ENCODE measurements at places on chromosomes 16 and 17.
A peak's percentile ranks its signal among the peaks of the same experiment; 100 is the strongest.

DNA sequence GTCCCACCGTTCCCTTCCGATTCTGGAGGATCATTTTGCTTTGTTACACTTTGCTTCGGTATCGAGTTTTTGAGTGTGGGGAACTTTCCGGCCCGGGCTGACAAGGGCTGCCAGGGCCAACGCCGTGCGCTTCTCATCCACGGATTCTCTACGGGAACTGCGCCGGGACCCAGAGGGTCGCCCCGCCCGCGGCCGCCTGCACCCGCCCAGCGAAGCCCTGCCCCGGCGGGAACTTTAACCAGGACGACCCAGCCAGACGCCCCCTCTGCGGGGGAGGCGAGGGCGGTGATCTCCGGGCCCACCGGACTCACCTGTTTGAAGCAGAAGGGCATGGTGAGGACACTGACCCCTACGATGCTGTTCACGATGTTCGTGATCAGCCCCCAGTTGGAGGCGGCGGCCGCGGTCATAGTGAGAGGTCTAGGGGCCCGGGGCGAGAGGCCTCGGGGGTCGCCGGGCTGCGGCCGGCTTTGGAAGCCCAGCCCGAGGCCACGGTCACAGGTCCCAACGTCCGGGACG, 536 bp downstream of the SLC38A10 start:
- DNase-seq = no peak

DNA sequence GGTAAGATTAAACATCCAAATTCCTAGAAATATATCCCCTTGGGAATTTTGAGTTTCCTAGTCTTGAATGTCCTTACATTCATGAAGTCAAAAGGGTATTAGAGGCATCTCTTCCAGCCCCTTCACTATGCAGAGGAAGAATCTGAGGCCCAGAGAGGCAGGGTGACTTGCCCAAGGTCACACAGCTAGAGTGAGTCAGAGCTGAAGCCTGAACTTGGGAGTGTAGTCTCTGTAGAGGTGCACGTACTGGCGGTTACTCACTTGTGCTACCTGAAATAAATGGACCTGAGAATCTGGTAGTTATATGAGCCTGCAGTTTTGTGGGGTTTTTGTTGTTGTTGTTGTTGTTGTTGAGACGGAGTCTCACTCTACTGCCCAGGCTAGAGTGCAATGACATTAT, 164.0 kb downstream of the XYLT1 start:
- peak; percentile 10 for DNase-seq

- DNase-seq = no peak
These were observed 32.5 kb downstream of the PPM1E start for GRCh38 chr17:58788199-58788598.

DNA sequence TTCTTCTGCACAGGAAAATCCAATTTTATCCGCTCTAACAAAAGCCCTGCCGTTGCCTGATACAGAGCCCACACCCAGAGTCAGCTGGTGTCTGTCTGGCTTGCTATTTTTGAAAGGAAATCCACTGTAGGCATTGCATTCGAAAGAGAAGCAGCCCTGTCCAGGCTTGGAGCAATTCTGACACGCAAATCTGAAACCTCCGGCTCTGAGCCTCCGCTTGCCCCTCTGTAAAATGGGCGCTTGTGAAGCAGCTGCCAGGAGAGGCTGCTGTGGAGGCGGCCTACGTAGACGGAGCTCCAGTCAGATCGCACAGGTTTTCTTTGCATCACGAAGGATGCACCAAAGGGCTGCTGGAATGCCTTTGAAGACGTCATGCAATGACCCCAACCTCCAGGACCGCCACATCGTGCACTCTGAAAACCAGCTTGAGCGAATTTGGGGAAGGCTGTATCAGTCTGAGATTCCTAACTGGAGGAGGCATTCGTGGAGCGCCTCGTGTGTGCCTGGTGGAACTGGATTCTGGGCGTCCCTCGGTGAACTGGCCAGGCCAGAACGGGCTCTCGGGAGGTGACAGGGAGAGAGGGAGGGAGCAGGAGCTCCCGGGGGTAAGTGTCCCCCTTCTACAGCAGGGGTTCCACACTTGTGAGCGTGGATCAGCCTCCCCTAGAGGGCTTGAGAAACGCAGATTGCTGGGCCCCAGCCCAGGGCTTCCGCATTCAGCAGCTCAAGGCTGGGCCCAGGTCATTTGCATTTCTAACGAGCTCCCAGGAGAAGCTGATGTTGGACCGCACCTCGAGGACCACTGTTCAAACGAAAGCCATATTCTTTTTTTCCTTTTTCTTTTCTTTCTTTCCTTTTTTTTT, 215.5 kb downstream of the MRTFB start:
- peak; percentile 46 for DNase-seq

DNA sequence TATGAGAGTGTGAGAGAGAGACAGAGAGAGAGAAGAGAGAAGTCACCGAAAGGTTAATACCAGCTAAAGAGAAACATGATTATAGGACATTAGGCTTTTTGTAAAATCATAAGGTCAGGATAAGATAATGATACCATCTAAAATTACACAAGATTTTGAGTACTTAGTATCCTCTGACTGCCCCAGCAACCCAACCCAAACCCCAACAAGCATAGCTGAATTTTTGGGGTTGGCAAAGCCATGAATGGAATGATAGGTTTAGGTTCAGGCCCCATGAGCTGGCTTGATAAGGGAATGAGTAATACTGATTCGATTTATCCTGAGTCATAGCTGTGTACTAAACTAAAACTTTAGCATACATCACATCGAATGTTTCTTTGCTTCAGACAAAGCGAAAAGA, 259.5 kb downstream of the IRX3 start:
- DNase-seq = no peak

Measured in CD4-positive, alpha-beta T cell treated with Interleukin-2 at 100 ng/mL for 4 hours (primary cell).